Right ventricle myocardium superior (tissue), 1 donor: ENCODE measurements at places on chromosomes 5 and 9. TPM values are rescaled to one million over a fixed set of nuclear protein-coding genes. Genes with fewer than 3 reads are reported as not detected.
A peak's percentile ranks its signal among the peaks of the same experiment; 100 is the strongest.

The DMGDH gene
- 2.2 TPM for total RNA-seq

The OSMR gene
- total RNA-seq: 10.9 TPM

DNA sequence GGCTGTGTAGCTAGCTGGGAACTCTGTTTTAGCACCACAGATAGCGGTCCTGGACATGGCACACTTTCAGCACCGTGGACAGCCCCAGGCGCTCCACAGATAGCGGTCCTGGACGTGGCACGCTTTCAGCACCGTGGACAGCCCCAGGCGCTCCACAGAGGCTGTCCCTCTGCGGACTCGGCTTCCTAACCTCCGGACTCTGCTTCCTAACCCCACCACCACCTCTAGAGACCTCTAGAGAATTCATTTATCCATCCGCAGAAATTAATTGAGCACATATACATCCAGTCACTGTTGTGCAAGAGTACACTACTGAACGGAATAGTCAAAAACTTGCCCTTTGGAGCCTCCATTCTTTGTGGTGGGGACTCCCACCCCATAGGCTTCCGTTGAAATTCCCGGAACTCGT is 27.4 kb downstream of the UNC5A start:
- peak; percentile 93 for DNase-seq

DNA sequence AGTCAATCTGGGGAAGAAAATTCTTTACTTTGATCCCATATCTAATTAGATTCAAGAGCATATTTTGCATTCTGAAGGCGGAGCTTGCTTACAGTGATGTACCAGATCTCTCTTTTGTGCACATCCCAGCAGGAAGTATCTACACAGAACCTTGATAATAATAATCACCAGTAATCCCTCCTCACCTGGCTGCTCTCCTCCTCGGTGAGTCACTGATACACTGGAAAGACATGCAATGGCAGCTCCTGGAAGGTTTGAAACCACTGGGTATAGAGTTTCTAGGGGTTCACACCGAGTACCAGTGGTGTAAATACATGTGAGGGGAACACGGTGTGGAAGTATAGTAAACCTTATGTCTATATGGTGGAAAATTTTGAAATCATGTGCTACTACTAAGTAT is 205.5 kb upstream of the TARS1 start:
- DNase-seq: no peak

DNA sequence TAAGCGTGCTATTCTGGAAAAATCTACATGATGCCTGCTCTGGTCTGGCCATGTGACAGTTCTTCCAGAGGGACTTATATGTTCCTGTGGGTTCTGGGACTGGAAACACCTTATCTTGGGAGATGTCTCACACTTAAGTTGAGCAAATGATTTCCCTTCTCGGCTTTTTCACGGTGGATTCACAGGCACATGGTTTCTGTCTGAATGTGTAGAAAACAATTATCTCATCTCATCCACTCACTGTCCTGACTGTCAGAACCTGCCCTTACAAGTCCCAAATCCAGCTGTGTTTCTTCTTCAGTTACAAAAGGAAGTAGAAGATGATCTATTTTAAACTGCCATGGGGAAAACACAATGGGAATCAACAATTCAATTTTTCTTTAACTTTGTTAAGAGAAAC is 184.0 kb downstream of the SYK start:
- DNase-seq: no peak

DNA sequence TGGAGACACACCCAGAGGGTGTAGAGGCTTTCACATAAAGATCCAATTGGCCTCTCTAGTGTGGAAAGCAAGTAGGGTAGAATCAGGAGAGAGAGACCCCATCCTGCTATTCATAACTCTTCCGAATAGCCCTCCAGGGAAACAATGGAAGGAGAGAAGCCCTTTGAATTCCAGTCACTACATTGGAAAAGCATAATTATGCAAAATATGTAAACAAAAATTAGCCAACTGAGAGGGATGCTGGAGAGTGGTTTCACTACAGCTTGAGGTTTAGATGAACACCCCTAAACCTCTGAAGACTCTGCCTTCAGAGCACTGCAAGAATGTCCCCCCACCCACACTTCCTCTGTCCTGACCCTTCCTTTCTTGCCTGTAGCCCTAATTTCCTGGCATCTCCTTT is 197.3 kb upstream of the ANKRD55 start:
- no peak for DNase-seq

DNA sequence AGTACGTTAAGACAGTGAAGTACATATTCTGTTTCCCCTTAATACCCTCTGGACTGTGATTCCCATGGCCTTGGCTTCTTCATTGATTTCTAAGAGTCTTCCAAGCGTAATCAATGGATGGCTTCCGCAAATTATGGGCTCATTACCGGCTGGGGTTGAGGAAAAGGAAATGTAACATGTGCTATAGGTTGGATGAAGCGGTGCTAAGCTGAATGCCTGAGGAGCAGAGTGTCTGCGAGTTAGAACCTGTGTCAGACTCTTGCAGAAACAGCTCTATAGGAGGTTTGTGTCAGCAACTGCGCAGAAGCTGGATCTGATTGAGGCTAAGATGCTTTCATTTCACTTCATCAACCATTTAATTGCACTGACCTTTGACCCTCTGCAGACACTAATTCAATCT is 114.3 kb upstream of the CDH18 start:
- DNase-seq: no peak

DNA sequence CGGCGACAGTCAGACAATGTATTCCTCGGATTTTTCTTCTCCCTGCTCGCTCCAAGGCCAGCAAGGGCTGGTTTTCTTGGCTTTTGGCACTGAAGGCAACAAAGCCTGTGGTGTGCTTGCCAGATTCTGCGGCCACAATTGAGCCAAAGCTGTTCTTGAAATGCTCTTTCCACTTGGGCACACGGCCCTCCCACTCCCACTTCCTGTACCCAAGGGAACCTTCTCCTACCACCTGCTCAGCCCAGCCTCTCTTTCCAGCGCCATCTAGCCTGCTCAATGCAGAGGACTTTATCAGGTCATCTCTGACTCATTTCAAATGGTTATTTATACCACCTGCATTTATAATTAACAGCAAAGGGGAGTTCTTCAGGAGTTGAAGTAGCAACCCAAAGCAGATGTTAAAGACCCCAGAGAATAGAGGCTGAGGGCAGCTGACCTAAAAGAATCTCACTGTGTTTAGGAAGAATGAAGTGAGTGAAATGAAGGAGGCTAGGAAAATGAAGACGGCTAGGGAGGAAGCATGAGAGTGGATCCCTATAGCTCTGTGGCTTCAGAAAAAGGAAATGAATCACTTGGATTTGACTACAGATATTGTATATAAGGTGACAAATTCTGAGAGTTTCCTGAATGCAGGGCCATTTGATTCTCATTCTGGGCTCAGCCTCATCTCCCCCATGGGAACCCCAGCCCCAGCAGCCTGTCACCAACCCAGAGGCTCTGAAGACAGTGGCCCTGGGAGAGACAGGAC is 439.0 kb downstream of the ENC1 start:
- peak; percentile 64 for DNase-seq

GRCh38 chr9:5388026-5388819 is 48.5 kb upstream of the RLN1 start:
- DNase-seq: no peak

DNA sequence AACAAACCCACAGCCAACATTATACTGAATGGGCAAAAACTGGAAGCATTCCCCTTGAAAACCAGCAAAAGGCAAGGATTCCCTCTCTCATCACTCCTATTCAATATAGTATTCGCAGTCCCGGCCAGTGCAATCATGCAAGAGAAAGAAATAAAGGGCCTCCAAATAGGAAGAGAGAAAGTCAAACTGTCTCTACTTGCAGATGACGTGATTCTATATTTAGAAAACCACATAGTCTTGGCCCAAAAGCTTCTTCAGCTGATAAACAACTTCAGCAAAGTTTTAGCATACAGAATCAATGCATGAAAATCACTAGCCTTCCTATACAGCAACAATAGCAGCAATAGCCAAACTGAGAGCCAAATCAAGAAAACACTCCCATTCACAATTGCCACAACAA is 333.7 kb upstream of the EDIL3 start:
- no peak for DNase-seq

DNA sequence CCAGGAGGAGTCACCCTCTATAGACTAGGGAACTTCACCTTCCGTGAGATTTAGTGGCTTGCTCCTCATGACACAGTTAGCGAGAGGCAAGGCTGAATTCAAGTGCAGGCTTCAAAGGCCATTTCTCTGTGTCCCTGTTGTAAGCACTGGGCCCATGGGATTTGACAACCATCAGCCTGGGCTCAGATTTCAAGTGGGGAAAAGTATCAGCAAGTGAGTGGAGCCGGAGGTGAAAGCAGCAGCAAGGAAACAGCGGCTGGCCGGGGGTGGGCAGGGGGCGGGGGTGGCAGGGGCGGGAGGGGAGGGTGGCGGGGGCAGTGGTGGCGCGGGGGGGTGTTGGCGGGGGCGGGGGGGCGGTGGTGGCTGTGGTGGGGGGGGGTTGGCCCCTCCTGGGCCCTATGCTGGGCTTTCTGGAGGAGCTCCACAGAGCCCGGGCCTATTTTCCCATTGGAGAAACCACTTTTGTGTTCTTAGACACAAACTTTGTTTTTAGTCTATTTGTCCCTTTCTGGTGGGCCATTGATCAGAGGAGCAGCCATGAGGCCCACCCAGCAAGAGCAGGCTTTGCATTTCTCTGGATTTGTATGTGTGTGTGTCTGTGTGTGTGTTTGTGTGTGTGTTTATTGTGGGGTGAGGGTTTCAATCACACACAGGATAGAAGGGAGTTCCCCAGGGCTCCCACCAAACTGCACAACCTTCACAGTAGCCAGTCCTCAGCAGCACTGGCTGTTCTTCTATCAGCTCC is 165.4 kb upstream of the RAI14 start:
- no peak for DNase-seq
